ENCODE measurements at places on chromosomes 16 and 17.
A peak's percentile ranks its signal among the peaks of the same experiment; 100 is the strongest.

GRCh38 chr16:7650431-7650830 is 317.8 kb downstream of the RBFOX1 start:
- no peak for DNase-seq

- DNase-seq: no peak
These were observed 129.9 kb downstream of the PITPNC1 start for GRCh38 chr17:67506966-67507365.

DNA sequence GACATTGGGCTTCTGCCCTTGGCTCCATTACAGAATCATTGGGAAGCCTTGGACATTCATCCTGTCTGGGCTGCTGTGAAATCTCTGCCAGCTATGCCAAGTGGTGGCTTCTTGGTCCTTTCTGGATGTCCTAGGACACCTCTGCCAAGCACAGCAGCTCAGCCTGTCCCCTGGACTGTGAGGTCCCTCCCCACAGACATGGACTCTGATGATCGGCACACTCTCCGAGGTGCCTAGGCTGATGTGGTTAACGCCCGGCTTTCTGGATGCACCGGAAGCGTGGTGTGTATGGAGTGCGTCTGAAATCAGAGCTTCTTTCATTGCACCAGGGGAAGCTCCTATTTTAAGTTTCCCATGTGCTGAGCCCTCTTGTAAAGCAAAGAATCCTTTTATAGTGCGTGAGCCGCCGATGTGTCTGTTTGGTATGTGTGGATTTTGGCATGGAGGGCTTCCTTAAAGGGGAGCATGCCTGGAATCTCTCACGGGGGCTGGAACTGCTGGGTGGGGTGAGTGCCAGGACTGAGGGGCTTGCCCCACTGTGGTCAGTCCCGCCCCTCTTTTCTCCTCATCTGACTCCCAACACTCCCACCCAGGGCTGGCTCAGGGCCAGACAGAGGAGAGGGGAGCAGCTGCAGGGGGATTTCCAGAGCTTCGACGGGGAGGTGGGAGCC is 7.0 kb upstream of the ARHGAP23 start:
- DNase-seq: no peak

DNA sequence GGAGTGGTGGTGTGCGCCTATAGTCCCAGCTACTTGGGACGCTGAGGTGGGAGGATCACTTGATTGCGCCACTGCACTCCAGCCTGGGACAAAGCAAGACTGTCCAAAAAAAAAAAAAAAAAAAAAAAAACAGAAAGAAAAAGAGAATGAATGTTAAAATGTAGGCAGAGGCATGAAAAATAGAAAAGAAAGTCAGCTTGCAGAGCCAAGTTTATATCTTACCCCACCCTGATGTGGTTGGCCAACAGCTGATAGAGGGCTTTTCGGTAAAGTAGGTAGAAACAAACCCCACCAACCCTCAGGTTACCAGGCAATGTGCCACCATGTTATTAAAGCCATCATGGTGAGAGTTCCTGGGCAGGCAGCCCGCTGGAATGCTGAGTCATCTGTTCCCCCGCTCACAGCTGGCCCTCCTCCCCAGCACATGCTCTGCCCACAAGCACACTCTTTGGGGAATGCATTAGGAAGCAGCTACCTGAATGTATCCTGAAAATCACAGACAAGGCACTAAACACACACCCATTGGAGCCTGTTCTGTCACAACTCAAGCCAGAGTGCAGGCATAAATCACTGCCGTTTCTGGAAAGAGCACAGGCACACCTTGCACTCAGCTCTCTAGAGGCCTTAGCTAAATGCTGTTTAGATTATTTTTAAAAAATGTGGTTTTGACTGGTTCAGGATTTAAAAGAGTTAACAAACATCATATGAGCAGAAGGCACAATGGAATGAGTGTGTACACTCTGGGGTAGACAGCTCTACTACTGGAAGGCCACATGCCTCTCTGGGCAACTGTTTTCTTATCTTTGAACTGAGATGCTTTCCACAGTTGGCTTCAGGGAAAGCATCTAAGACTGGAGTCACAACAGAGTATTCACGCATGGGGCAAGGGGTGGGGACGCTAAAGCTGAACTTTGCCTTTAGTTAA is 128.5 kb downstream of the PARN start:
- no peak for DNase-seq

DNA sequence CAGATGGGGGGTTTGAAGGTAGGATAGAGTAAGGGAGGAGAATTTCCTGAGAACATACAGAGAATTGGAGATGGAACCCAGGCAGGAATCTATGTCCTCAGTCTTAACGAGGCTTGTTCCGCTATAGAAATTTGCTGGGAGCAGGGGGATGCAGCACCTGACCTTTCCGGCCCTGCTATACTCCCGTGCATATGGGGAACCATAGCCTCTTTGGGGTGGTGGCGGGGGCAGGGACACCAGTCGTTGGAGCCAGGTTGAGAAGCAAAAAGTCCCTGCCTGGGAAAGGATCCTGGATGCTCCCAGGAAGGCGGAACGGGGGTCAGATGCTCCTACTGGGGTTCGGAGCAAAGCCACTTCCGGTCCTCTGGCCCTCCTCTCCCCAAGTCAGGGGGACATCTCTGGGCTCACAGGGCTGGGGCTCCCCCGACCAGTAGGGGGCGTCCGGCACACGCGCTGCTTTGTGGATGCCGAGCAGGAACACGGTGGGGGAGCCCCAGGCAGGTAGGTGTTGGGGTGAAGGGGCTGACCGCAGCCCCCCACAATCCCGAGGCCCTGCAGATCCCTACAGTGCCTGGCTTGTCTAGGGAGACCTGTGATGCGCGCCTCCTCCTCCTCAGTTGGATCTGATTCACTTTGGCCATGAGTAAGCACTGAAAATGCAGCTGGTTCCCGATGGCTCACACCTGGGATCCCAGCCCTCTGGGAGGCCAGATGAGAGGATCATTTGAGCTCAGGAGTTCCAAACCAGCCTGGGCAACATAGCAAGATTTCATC is 15.5 kb upstream of the TFAP4 start:
- peak; percentile 92 for DNase-seq

- no peak for DNase-seq
These were observed 15.7 kb downstream of the MGAT5B start for GRCh38 chr17:76883744-76884525.

- no peak for DNase-seq
These were observed 310.0 kb downstream of the SOX9 start for GRCh38 chr17:72430611-72431432.

DNA sequence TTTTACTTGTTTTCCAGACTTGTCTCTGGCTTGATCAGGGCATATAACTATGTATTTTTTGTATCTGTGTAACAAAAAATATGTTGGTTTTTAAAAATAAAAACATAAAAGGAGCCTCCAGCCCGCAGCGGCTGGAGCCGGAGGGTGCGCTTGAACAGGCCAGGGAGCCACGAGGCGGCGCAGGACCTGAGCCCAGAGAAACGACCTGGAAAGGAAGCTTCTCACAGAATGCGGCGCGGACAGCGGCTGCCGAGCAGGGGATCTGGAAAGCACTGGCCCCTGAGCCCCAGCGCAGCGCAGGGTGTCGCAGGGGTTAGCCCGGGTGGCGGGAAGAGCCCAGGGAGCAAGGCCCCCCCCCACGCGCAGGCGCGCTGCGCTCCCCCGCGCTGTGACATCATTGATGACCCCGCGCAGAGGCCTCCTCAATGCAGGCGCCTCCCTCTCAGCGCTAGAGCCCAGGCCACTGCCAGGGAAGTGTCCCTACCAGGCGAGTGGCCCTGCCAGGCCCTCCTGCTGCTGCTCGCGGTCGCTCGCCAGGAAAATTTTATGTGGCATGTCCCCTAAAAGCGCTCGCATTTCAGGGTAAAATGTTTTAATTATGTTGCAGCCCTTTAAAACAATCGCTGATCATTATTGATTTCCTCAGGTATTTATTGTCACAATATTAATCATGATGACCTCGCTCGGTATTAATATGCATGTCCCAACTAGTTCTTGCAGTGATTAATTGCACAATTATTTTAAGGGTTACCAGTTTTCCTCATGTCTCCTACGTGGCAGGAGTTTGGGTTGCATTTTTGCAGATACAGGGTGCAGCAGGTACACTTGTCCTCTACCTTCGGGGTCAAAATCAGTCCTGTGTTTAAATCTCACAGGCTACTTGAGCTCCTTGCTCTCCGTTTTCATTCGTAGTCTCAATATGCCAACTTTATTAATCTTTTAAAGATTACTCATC is 134.2 kb downstream of the USP22 start:
- DNase-seq: peak; percentile 85

GRCh38 chr17:31595666-31596381 is 204.3 kb downstream of the RAB11FIP4 start:
- no peak for DNase-seq

GRCh38 chr17:49577963-49578362 is 2.3 kb downstream of the NXPH3 start:
- no peak for DNase-seq

DNA sequence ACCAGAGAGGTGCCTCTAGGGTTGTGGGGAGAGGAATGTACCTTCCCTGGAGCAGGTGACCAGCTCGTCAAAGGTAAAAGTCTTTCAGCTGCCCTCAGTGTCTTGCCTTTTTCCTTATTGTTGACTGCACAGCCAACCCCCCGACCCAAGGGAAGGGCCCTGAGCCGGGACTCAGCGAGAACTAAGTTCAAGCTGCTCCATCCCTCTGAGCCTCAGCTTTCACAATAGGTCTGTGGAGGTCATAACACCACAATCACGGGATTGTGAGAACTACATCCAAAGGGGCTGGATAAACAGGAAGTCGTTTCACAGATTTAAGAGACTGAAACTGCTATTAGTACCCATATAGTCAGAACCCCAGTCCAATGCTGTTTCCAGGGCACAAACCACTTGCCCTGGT is 2.6 kb upstream of the KRT36 start:
- no peak for DNase-seq

DNA sequence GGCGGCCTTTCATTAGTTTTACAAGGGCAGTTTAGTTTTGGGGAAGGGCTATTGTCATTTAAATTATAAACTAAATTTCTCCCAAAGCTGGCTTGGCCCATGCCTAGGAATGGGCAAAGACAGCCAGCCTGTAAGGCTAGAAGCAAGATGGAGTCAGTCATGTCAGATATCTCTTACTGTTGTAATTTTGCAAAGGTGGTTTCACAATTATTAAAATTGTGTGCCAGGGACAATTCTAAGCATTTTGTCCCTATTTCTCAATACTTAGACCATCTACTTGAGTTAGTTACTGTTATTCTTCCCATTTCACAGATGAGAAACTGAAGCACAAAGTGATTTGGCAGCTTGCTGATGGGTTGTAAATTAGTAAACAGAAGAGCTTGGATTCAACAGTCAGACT is 467.7 kb upstream of the GOT2 start:
- no peak for DNase-seq

DNA sequence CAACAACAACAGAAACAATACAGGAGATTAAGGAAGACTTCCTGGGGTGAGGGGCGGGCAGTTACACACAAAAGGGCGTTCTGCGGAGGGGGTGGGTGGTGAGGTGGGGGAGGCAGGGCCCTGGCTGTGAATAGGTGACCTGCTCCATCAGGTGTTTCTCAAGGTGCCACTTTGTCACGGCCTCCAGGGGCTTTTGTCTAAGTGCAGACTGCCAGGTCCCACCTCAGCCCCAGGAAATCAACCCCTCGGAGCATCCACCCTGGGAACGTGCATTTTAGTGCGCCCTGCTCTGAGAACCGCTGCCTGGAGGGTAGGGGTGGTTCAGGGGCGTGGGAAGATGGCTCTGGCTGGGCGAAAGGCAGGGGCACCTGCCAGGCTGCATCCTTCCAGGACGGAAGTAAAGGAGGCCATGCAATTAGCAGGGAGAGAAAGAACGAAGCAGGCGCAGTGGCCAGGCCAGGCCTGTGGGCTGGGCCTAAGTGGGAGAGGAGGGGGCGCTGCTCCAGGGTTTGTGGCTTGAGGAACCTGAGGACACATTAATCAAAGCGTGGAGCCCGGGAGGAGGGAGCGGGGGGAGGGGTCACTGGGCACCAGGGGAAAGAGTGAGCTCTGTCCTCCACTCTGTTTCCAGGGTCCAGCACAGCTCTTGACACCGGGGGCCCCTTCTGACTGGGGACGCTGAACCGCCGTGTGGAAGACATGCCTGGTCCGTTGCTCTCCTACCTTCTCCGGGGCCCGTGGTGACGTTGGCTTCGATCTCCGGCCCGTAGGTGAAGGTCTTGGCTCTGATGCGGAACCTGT is 49.4 kb upstream of the CDC42EP4 start:
- no peak for DNase-seq

DNA sequence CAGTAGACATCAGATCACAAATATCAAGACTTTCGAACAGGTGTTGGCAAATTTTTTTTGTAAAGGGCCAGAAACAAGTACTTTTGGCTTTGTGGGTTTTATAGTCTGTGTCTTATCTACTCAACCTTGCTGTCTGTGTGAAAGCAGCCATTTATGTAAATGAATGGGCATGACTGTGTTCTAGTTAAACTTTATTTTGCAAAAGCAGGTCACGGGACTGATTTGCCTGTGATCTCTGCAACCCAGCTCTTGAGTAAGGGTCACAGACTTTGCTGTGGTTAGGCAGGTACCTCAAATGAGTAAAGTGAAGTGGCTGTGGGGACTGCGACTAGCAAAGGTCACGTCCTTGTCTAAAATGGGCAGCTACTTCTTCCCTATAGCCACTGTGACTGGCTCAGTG is 136.5 kb downstream of the FTO start:
- no peak for DNase-seq

- DNase-seq: no peak
These were observed 83.8 kb downstream of the NETO2 start for GRCh38 chr16:47059991-47060390.

GRCh38 chr16:48231727-48232492 is 12.2 kb upstream of the LONP2 start:
- peak; percentile 21 for DNase-seq

- DNase-seq: no peak
These were observed 1.8 kb upstream of the QPRT start for GRCh38 chr16:29676989-29677785.

GRCh38 chr17:49789243-49789578 is 730 bp downstream of the KAT7 start:
- no peak for DNase-seq

GRCh38 chr17:15340966-15341365 is 431 bp downstream of the TEKT3 start:
- DNase-seq: no peak

GRCh38 chr17:4833941-4834680 is 971 bp downstream of the MINK1 start:
- peak; percentile 31 for DNase-seq

GRCh38 chr16:47724115-47724785 is 263.1 kb downstream of the PHKB start:
- DNase-seq: no peak

DNA sequence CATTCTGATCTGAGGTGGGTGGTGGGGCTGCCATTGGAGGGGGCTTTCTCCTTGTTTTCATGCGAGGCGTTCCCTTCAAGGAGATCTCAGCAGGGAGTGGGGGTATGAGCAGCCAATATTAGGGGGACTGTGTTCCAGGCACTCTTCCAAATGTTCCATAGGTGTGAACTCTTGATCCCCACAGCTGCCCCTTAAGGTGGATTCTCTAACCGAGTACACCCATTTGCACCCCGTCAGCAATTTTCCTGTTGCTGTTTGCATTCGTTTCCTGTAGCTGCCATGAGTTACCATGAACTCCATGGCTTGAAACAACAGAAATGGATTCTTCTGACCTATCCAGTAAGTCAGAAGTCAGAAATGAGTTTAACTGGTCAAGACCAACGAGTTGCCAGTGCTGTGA is 3.7 kb upstream of the PRR15L start:
- no peak for DNase-seq

Data from CD4-positive, alpha-beta T cell treated with Interleukin-17A for 4 hours (primary cell).